ENCODE measurements at places on chromosomes 11 and 22.

DNA sequence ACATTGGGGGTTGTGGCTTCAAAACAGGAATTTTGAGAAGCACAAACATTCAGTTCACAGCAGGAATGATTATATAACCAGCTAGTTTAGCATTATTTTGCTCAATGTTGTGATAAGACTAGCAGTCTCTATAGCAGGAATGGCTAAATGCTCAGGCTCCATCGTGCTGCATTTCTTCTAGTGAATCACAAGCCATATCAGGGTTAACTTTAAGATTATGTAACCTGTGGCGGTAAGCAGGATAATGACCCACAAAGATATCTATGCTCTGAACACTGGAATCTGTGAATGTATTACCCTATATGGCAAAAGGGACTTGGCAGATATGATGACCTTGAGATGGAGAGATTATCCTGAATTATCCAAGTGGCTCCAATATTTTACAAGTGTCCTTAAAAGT is 14.8 kb downstream of the FSHB start:
- no peak for DNase-seq

- no peak for DNase-seq
These were observed 69.2 kb downstream of the SCUBE1 start for GRCh38 chr22:43273902-43274484.

DNA sequence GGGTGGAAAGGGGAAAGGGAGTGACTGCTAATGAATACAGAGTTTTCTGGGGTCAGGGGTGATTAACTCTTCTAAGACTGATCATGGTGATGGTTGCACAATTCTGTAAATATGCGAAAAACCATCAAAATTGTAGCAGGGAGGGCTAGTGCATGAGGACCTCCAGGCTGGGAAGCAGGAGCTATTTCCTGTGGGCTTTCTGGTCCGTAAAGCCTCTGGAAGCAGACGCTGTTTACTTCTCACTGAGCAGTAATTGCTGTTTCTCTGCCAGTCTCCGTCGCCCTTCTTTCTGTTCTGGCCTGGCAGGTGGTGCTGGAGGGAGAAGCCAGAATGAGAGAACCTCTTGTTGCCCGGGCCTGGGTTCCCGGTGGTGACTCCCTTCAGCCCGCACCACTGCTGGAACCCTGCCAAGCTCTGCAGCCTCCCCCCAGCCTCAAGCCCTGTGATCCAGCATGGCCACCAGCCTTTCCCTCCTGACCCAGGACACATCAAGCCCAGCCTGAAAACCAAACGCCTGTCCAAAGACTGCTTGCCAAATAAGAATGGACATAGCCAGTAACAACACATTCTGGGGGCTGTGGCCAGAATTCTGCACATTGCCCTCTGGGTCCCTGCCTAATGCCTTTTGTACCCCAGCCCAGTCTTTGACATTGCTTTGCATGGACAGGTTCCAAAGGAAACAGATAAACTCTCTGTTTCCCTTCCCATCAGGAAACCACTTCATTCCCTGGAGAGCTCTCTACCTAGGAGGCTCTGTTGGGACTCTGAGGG is 201.0 kb upstream of the NAV2 start:
- DNase-seq, result no peak

- DNase-seq, result no peak
These were observed 52.6 kb upstream of the LRRC32 start for GRCh38 chr11:76723142-76723541.

DNA sequence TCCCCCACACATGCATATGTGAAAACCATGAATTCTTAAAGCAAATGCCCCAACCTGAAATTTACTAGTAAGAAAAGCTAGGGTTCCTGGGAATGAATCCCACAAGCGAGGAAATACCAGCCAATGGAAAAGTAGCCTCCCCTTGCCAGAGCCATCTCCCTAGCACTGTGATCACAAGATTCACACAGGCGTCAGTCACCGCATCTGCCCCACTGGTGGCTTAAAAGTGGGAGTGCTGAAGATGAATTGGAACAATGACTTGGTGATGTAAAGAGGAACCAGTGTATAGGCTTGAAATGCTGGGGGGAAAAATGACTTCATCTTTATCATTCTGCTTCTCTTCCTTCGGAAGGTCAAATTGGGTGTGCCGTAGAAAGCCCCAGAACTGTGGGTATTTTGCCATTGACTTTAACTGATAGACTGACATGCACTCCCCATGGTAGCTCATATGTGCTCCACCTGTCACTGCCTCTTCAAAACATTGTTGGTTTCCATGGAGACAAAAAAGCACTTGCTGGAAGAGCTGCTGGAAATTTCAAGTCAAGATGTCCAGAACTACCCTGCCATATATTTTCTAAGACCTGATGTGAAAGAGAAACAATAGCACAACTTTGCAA is 19.2 kb upstream of the ASPHD2 start:
- DNase-seq, result no peak

- no peak for DNase-seq
These were observed 63.9 kb downstream of the GAS2 start for GRCh38 chr11:22730319-22730718.

GRCh38 chr11:129412494-129412893 is 36.8 kb downstream of the BARX2 start:
- DNase-seq, result no peak

DNA sequence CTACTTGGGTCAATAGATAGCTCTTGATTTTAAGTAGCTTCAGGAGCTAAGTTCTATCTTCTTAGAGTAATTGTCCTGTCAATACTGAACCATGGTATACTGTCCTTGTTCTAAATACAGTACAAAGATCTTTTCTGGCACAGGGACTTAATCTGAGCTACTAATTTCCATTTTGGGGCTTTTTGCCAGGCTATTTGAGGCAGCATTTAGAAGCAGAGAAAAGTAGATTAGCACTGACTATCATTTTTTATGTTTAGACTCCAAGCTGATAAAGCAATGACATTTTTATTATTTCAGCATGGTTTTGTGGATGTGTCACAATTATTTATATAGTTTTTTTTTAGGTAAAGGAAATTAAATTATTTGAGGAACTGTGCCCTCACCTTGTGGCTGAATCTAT is 163.2 kb downstream of the FAT3 start:
- DNase-seq, result no peak

DNA sequence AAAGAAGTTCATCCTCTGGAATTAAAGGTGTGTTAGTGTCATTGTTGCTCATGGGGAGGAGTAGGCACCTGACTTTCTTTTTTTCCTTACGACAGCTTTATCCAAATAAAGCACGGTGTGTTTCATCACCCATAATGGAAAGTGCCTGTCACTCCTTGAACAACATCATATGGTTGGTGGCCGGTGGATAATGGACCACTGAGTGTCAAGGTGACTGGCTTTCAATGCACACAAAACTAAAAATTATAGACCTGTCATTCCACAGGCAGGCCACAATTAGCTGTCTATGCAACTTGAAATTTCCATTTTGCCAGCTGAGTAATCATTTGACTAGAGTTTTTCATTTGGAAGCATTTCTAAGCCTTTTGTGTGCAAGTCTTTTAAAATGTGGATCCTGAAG is 45.0 kb upstream of the MPPED2 start:
- peak; percentile 5 for DNase-seq

DNA sequence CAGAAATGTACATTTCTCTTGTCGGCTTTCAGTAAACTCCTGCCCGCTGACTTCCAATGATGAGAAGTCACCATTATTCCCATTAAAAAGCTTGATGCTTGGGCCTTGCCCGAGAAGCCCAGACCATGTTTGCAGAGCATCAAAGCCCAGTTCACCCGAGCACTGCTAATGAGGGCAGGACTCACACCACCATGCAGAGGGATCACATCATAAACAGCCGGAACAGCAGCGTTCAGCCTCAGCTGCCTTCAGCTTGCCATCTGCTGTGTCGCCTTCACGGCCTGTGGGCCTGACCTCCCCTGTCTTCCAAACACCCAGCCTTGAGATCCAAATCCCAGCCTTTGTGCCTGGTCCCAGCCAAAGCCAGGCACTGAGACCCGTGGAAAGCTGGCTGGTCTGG is 105.4 kb upstream of the CSNK2A3 start:
- DNase-seq, result no peak

- DNase-seq, result no peak
These were observed 31.9 kb downstream of the MRGPRD start for GRCh38 chr11:68948935-68949334.

- DNase-seq, result no peak
These were observed 389.7 kb downstream of the BRD1 start for GRCh38 chr22:49437956-49438355.

GRCh38 chr11:72821221-72821919 is 7.2 kb downstream of the ATG16L2 start:
- DNase-seq, result no peak

GRCh38 chr22:44764974-44765373 is 12.6 kb downstream of the ARHGAP8 start:
- no peak for DNase-seq

GRCh38 chr11:56624661-56625110 is 10.0 kb upstream of the OR5M1 start:
- no peak for DNase-seq

GRCh38 chr11:65808744-65809341 is 22.0 kb downstream of the OVOL1 start:
- no peak for DNase-seq

- DNase-seq, result no peak
These were observed 13.1 kb downstream of the MGAT3 start for GRCh38 chr22:39469681-39470450.

DNA sequence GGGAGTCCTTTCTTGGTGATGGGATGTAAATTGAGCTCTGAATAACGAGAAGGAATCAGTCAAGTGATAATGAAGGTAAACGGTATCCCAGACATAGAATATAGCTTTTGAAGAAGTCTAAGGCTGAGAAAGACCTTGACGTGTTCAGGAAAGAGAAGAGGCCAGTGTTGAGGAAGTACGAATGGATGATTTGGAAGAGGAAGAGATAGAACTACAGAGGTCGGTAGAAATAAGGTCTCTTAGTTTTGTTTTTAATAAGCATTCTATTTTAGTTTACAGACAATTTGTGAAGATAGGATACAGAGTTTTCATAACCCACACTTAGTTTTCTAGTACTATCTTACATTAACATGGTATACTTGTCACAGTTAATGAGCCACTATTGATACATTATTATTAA is 1598.1 kb downstream of the FAM181B start:
- no peak for DNase-seq

GRCh38 chr11:117644403-117645155 is 152.4 kb downstream of the DSCAML1 start:
- no peak for DNase-seq

GRCh38 chr11:14544611-14545010 is 24.4 kb upstream of the PSMA1 start:
- DNase-seq, result no peak

GRCh38 chr11:61007956-61008896 is 36.7 kb downstream of the CD6 start:
- no peak for DNase-seq

- no peak for DNase-seq
These were observed 10.2 kb downstream of the CACNA1I start for GRCh38 chr22:39580795-39581194.

- DNase-seq, result peak; percentile 5
These were observed 2.3 kb downstream of the KRTAP5-11 start for GRCh38 chr11:71580057-71581003.

DNA sequence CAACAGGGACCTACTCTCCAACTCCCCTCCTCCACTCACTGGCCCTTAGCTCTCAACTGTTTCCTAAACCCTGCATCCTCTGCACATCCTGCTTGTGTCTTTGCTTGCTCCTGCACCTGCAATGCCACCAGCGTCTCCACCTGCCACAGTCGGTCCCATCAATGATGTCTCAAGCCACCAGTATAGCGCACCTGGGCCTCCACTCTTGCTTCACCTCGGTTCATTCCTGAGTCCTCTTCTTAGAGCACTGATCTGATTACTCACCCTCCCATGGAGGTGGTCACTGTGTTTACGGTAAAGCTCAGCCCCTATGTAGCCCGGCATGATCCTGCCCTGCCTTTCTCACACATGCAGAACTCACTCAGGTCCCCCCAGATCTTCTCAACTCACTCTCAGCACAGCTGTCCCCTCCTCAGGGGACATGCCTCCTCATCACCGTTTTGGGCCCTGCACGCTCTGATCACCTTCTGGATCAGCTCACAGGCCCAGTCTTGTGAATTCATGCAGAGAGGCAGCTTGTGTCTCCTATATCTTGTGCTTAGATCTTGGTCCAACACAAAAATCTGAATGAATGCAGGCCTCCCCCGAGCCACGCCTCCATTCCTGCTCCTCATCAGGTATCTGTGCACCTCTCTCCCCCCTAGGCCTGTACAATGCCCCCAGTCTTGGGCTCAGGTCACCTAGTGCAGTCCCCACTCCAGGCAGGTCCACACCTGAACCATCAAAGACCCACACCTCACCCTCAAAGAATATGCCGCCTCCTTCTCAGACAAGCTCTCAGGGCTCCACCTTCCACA is 31.4 kb downstream of the TRIM29 start:
- DNase-seq, result no peak

GRCh38 chr11:46055371-46055770 is 65.9 kb downstream of the PHF21A start:
- no peak for DNase-seq

DNA sequence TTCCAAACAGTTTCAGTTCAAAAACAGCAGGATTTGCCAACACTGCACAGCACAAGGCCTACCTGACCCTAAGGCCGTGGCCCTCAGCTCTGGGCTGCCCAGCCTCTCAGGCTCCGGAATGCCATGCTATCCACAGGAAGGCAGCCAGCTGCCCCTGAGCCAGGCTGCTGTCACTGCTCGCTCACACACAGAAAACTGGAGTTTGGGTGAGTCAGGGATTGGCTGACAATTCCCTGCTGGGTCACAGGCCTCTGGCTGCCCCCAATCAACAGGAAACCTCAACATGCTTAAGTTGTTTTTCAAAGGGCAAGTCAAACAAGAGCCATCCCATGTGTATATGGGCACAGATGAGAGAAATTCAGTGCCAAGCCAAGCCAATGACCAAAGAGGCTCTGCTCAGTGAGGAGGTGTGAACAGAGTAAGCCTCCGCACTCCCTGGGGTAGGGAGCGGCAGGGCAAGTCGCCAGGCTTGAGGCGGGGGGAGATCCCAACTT is 50.2 kb downstream of the RPL27A start:
- no peak for DNase-seq

GRCh38 chr11:68128682-68129327 is 7.6 kb upstream of the CHKA start:
- DNase-seq, result no peak

DNA sequence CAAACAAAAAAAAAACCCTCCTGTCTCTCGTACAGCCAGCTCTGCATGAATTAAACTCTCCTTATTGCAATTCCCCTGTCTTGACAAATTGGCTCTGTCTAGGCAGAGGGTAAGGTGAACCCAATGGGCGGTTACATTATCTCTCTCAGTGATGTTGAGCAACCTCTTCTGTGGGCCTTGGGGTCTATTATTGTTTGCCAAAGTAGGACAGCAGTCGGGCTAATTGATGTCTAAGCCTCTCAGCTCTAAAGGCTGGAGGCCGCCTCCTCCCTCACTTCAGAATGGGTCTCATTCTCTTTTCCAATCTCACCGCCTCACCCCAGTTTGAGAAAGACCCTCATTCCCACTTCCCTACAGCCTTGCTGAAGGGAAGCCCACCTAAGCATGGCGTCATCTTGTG is 1.3 kb upstream of the SLC25A45 start:
- DNase-seq, result no peak

GRCh38 chr11:123560006-123560405 is 94.4 kb downstream of the SCN3B start:
- peak; percentile 22 for DNase-seq

Data from NCI-H2081 treated with DMSO at 0.1 percent for 48 hours (cell line).